ENCODE measurements at places on chromosomes 4 and X.
A peak's percentile ranks its signal among the peaks of the same experiment; 100 is the strongest.

DNA sequence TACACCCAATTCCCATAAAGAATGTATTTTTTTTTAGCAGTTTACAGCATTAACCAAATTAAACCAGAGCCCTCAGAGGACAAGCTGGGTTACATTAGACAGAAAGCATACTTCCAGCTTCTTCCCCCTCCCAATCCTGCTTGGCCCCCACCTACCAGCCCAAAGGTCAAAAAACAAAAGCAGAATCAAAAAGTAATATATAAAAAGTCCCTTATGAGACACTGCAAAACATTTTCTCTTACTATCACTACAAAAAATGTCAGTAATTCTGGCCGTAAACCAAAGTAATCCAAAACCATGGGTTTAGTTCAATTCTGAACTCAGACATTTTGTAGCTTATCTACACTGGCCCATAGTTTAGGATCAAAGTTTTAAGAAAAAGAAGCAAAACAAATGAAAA, 38.0 kb downstream of the APBB2 start:
- DNase-seq, result peak; percentile 23

- no peak for DNase-seq
Observed at GRCh38 chrX:42967681-42968300, 189.8 kb upstream of the PPP1R2C start.

- no peak for DNase-seq
Observed at GRCh38 chr4:172951679-172952451, 216.7 kb upstream of the GALNT7 start.

GRCh38 chr4:48197643-48198237, 63.7 kb upstream of the TXK start:
- DNase-seq, result no peak

DNA sequence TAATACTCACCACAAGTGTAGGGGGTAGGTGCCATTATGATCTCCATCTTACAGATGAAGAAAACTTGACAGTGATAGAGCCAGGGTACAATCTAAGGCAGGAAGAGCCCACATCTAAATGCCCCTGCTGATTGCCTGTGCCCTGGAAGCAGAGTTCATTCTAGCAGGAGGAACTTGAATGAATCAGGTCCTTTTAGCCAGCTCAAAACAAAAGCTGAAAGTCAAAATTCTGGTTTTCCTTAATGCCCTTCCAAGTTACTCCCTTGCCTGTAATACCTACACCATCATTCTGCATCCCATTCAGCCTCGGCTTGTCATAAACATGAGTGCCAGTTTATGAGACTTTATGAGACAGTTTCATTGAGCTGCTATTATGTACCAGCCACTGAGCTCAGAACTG, 89.6 kb downstream of the SCD5 start:
- no peak for DNase-seq

DNA sequence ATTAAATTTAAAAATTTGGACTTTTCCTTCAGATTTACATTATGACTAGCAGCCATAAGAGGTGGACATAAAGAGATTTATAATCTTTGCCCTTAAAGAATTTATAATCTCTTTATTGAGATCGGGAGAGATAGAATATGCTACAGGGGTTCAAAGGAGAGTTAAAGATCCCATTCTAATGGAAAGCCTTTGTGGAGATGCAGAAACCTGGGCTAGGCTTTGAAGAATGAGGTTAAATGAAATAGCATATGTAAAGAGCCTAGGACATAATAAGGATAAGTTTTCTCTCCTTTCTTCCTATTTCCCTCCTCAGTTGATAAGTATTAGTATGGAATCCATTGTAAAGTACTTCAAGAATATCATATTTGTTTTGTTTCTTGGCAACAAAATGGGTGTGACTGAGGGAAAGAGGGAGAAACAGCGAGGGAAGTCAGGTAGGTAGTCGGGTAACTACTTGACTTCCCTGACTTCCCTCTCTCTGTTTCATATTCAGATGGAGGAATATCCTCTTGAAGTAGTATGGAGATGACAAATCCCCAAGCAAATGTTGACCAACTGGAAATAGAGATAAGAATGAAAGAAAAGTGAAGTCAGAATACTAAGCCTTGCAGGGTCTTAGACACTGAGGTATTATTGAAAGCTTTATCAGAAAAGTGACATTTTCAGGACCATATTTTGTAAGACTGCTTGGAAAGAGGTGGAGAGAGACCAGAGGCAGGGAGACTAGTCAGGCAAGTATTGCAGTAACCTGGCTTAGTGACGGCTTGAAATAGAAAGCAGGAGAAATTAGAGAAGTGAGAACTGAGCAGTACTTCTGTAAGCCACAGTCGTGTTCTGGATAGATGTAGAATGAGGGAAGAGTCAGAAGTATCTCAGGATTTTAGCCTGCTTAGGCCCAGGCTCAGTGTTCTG, 82.9 kb downstream of the PDLIM5 start:
- no peak for DNase-seq

DNA sequence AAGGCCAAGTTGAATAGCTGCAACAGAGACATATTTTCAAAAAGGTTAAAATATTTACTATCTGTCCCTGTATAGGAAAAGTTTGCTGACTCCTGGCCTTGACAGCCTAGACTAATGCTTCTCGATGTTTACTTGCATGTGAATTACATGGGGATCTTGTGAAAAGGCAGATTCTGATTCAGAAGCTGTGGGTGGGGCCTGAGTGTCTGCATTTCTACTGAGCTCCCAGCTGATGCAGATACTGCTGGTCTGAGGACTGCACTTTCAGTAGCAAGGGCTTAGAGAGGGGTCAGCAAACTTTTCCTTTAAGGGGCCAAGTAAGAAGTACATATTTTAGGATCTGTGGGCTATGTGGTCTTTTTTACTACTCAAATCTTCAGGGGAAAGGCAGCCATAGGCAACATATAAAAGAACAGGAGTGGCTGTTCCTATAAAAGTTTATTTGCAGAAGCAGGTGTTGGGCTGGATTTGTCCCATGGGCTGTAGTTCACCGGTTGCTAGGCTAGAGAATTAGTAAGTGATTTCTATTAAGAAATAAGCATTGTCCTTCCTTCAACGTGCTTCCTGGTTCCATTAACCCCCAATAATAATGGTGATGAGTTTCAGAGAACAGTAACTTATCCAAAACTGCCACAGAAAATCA, 97.2 kb upstream of the PDE5A start:
- DNase-seq, result no peak

GRCh38 chr4:48193096-48193836, 59.2 kb upstream of the TXK start:
- no peak for DNase-seq

- DNase-seq, result no peak
Observed at GRCh38 chrX:112826023-112826422, 14.6 kb downstream of the AMOT start.

DNA sequence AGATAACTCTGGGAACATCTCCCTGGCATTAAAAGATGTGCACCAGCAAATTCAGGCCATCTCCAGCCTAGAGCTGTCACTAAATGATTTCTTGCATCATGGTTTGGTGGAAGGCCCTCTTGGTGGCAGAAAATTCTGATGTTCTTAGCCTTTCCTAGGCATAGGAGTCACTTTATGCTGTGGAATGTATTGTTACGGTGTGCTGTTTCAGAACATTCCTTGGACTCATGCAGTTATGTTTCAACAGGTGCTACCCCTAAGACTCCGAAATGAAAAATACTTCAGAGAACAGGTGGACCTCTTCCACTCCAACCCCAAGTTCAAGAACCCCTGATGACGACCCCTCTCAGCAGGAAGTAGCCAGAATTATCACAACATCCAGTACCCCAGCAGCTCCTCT, 20.3 kb upstream of the PAPSS1 start:
- DNase-seq, result no peak

DNA sequence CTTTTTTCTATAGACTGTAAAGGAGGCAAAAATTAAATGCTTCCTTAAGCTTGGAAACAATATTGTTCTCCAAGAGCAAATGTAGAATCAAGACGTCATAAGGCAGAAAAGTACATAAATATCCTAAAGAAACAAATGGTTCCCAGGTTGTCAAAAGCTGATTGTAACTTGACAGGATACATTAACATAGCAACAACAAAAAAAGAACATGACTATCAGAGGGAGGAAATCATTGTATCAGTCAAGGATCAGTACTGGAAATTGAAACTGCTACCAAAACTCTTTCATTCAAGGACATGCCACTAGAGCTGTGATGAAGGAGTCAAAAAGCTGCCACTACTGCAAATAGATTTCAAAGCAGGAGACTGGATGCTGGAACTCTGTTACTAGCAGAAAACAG, 168.3 kb downstream of the BTC start:
- no peak for DNase-seq

GRCh38 chr4:70712604-70713452, 8.9 kb upstream of the RUFY3 start:
- DNase-seq, result no peak

All from HepG2 (cell line).